ENCODE measurements at places on chromosomes 6 and 20.

DNA sequence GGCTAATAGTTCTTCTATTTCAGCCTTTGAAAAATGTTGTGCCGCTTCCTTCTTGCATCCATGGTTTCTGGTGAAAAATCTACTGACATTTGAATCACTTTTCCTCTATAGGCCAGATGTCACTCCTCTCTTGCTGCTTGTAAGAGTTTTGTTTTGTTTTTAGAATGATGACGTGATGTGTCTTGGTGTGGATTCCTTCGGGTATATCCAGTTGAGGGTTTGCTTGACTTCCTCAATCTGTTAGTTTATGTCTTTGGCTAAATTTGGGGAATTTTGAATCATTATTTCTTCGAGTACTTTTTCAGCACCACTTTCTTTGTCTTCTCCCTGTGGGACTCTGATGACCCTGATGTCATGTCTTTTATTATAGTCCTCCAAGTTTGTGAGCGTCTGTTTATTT, 175.5 kb downstream of the MYLK4 start:
- no peak for DNase-seq

DNA sequence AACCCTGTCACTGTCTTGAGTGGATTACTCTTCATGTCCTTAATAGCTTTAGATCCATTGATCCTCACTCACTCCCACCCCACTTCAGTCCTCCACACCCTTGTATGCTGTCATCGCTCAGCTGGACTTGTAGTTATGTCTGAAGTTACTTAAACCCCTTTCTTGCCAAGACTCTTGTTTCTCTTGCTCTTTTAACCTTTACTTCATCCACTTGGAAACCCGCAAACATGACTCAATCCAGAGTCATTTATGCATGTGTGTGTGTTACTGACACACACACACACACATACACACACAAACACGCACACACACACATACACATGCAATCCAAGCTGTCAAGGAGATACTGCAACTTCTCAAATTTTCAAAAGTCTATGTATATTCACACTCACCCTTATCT, 341.8 kb downstream of the SYNE1 start:
- DNase-seq, result peak; percentile 30

DNA sequence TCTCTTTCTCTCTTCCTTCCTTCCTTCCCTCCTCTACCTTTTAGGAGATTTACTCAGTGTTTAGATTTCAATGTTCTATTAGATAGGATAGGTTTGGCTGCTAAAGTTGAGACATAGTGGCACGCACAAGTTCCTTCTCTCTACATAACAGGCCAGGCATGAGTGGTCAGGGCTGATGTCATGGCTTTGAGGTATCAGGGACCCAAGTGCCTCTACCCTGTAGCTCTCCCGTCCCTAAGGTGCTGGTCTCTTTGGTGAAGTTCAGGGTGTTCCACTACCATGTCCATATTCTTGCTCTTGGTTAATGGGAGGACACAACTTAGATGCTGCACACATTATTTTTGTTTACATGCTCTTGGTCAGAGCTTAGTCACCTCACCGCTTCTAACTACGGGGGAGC, 245.3 kb downstream of the QKI start:
- no peak for DNase-seq

DNA sequence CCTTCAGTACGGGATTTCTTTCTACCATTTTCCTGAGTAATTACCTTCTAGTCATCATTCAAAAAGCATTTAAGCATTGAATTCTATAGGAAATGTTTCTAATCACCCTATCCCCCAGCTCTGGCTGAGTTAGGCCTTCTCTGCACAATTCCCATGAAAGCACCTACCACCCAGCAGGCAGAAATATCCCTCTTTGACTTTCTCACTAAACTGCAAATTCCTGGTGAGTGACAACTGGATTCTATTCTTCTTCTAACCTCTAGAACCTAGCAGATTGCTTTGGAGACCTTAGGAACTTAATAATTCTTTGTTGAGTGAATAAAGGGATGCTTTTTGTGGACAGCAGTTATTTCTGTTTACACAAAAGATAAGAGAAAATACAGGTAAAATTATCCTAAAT, 328.7 kb downstream of the LAMA2 start:
- DNase-seq, result no peak

DNA sequence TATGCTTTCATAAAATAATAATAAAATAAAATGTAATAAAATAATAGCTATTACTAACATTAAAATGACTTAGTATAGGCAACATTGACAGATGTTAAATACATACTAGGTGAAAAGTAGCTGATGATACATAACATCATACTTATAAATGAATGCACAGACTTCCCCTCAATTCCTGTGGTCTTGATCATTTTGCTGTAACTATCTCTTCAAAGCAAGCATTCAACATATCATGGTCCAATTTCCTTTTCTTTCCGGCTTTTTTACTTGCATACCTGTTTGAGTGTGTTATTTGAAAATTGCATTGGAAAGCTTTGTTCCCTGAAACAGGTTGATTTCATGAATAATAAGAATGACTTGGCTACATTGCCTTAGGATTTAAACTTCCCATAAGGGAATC, 309.3 kb downstream of the HDGFL1 start:
- no peak for DNase-seq
